ENCODE measurements at places on chromosomes 11 and 22.

- no peak for DNase-seq
Observed at GRCh38 chr11:123308077-123308476, 113.0 kb upstream of the CLMP start.

DNA sequence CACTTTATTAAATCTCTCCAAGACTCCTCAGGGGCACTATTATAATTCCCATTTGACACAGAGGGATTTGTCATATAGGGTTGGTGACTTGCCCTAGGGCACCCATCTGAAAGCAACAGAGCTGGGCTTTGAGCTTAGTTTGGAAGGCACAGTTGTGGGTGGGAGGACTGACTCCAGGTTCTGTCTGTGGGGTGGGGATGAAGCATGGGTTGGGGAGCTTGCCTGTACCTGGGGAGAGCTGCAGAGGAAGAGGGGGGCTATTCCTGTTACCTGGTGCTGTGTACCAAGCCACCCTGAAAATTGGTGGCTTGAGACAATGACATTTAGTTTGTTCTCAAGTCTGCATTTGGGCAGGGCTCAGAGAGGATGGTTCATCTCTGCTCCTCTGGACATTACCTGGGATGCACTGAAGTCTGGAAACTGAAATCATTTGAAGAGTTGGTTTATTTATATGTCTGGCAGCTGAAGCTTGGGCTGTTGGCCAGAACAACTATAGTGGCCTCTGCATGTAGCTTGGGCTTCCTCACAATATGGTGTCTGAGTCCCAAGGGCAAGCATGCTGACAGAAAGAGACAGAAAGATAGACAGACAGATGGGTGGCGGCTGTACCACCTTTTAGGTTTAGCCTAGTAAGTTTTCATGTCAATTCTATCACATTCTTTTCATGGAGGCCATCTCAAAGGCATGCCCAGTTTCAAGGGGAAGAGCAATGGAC lies 44.9 kb downstream of the LRRC32 start:
- no peak for DNase-seq

DNA sequence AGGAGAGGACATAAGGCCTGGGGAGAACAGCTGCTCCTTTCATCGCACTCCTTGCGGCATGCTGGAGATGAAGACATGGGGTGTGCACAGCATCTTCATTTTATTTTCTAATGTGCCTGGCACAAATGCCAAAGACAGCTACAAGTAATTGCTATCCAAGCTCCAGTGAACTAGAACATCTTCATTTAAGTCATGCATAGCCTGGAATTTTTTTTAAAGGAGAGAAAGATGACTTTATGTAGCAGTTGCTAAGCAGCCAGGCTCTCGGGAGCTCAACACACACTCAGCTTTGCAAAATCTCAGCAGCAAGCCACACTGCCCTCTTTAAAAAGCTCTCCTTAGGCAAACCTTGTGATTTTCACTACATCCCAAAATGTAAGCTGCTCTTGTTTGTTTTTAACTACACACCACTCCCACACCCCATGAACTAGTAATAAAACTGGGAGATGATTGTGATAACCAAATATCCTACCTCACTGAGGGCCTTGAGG lies 164.5 kb upstream of the POU2AF2 start:
- no peak for DNase-seq

DNA sequence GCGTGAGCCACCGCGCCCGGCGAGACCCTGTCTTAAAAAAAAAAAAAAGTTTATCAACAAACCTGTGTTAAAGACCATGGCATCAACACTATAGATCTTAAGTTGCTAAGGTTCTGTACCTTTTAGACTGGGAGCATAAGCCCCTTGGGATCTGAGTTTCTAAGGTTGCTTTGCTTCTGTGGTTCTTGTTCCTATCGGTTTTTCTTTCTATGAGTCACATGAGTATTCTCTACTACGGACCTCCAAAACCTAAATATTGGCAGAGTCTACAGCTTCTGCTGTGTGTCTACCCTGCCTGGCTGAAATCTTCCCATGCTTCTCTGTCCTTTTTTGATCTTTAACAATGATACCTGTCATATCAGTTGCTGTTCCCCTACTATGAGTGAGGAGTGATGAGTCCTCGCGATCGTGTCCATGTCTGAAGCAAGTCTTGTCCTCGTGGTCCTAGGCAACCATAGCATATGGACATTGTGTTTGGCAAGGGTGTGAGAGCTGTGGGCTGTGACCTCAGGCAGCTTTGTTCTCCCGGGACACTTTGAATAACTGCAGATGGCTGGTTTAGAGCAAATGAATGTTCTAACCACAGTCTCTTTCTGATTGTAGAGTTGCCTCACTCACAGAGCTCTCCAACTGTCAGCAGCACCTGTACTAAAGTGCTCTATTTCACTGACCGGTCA lies 9.0 kb upstream of the DLAT start:
- no peak for DNase-seq

GRCh38 chr11:77374108-77374507 lies 72.6 kb upstream of the GDPD4 start:
- no peak for DNase-seq

- DNase-seq: no peak
Observed at GRCh38 chr22:45493286-45493771, 9.4 kb upstream of the FBLN1 start.
